ENCODE measurements at places on chromosomes 7 and 10.

GRCh38 chr7:149547126-149547525 lies 49.5 kb upstream of the ZNF746 start:
- no peak overlapping the region for H3K27ac ChIP-seq
- H3K27me3 ChIP-seq, result no peaks in the 10 kb centered on the region

DNA sequence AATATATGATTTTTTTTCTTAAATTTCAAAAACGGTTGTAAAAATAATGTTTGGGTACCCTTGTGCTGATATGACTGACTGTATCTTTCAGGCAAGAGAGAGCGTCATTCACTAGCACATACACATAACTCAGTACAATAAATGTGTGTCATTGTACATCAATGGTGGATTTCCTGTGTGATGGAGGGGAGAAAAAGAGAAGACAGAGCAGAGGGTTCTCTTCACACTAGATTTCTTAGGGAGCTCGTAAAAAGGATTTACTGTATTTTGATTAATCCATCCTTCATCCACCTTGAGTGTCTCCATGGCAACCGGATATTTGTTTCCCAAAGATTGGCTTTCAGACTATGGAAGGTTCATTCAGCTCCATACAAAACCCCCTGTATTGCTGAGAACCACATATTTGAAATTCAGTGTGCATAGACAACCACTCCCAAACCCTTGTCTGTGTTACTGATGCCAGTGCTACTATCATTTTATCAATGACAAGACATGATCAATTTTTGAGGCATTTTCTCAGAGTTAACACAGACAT lies 150.6 kb downstream of the AKR1D1 start:
- H3K27me3 ChIP-seq, result no peaks in the 10 kb centered on the region
- H3K27ac ChIP-seq, result peak overlapping the region; percentile 58
- H3K36me3 ChIP-seq, result peaks cover 14% of the 10 kb centered on the region
- H3K4me3 ChIP-seq, result no peak overlapping the region

DNA sequence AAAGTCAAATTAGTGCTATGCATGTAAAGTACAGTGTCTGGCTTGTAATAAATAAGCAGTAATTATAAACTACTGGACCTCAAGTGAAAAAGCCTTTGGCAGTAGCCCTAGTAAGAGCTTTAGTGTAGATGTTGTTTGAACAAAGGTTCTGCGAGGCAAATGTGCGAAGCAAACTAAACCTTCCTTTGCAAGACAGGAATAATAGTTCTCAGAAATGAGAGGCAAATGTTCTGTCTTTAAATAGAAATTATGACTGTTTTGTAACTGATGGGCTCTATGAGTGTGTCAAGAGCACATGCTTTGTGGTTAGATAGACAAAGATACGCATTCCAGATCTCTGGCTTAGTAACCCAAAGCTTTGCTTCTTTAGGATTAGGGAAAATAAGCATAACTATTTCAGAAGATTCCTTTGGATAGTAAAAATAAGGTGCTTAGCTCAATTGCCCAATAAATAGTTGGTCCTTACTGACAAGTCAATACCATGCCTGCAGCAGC lies 169.2 kb upstream of the CDC14C start:
- H3K4me1 ChIP-seq, result no peaks in the 10 kb centered on the region
- no peak overlapping the region for H3K4me3 ChIP-seq
- no peak for DNase-seq
- H3K36me3 ChIP-seq, result no peaks in the 10 kb centered on the region

GRCh38 chr7:159226011-159226702 lies 81.5 kb upstream of the VIPR2 start:
- H3K27ac ChIP-seq, result no peak overlapping the region
- H3K36me3 ChIP-seq, result peaks cover 2% of the 10 kb centered on the region
- DNase-seq, result no peak
- H3K4me1 ChIP-seq, result peaks cover 13% of the 10 kb centered on the region

DNA sequence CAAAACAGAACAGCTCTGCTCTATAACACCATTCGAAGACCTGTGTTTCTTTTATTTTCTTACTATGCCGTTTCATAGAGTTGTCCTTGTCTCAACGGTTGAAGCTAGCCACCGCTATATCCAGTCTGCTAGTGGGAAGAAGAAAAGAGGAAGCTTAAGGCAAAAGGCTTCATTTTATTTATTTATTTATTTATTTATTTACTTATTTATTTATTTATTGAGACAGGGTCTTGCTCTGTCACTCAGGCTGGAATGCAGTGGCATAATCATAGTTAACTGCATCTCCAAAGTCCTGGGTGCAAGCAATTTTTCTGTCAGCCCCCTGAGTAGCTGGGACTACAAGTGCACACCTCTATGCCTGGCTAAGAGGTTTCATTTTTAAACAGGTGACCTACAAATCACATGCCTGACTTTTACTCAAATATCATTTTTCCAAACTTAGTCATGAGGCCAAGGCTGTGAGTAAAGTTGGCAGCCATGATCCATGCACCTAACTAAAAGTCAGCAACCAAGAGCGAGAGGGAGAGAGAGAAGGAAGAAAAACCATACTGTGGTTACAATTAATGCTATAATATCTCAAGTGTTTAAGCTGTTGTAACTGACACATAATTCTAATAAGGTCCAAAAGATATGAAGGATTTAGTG lies 1305.3 kb upstream of the LRRTM3 start:
- DNase-seq, result no peak
- no peaks in the 10 kb centered on the region for H3K27me3 ChIP-seq
- H3K27ac ChIP-seq, result no peak overlapping the region
- H3K36me3 ChIP-seq, result no peaks in the 10 kb centered on the region
- H3K4me3 ChIP-seq, result no peak overlapping the region

- no peaks in the 10 kb centered on the region for H3K4me1 ChIP-seq
- H3K4me3 ChIP-seq, result no peak overlapping the region
- DNase-seq, result no peak
These were observed 690.4 kb upstream of the NRP1 start for GRCh38 chr10:34024693-34025425.

- no peaks in the 10 kb centered on the region for H3K27me3 ChIP-seq
- H3K4me3 ChIP-seq, result no peak overlapping the region
- H3K4me1 ChIP-seq, result peaks cover 10% of the 10 kb centered on the region
- H3K36me3 ChIP-seq, result no peaks in the 10 kb centered on the region
- DNase-seq, result no peak
- no peak overlapping the region for H3K27ac ChIP-seq
These were observed 148.6 kb downstream of the IMMP2L start for GRCh38 chr7:111413739-111414138.

GRCh38 chr7:100914208-100914878 lies 18.7 kb upstream of the ACHE start:
- H3K27me3 ChIP-seq, result peaks cover 10% of the 10 kb centered on the region
- no peak overlapping the region for H3K4me3 ChIP-seq
- no peak overlapping the region for H3K27ac ChIP-seq
- no peaks in the 10 kb centered on the region for H3K36me3 ChIP-seq

DNA sequence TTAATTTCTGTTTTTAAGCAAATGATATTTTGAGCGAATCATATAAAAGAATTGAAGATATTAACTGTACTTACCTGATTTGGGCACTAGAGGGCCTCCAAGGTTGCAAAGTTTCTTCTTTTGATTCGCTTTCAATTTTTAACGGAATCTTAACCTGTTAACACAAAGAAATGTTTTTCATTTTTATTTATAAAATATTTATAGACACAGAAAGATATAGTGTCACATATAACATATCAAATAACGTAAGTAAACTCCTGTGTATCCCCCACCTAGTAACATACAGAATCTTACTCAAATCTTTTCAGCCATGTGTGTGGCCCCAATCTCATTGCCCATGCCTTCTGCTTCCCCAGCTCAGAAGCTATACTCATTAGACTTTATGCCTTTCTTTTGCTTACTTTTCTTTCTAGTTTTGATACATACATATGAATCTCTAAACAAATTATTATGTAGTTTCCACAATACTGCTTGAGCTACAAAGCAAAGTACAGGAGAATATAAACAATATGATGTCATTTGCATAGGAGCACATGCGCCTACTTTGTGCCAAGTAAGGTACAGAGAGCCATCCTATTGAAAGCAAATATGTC lies 49.5 kb upstream of the ZPBP start:
- H3K36me3 ChIP-seq, result no peaks in the 10 kb centered on the region
- DNase-seq, result no peak
- H3K4me1 ChIP-seq, result peaks cover 3% of the 10 kb centered on the region
- no peak overlapping the region for H3K27ac ChIP-seq
- no peaks in the 10 kb centered on the region for H3K27me3 ChIP-seq
- H3K4me3 ChIP-seq, result no peak overlapping the region

DNA sequence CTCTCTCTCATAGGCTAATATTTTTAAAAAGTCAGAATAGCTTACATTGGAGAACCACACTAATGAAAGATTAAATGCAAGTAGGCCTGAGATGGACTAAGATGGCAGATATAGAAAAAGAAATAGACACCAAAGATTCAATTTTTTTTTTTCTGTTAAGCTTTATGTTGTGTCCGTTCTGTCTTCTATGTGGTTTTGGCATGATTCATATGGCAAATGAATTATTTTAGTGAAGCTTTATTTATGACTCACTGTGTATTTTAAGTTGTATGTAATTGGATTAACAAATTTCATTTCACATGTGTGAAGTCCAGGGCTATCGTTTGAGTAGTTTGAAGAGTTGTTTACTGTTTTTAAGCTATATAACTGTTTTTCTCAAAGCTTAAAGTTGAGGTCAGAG lies 214.8 kb downstream of the CAMK1D start:
- no peaks in the 10 kb centered on the region for H3K27me3 ChIP-seq
- no peak overlapping the region for H3K27ac ChIP-seq
- no peak for DNase-seq

GRCh38 chr10:77201135-77202106 lies 436.2 kb downstream of the KCNMA1 start:
- DNase-seq, result no peak
- H3K27ac ChIP-seq, result no peak overlapping the region
- no peaks in the 10 kb centered on the region for H3K4me1 ChIP-seq
- H3K27me3 ChIP-seq, result peaks cover 15% of the 10 kb centered on the region

GRCh38 chr7:133911724-133912123 lies 215.4 kb upstream of the LRGUK start:
- DNase-seq, result no peak
- no peaks in the 10 kb centered on the region for H3K4me1 ChIP-seq
- no peak overlapping the region for H3K4me3 ChIP-seq
- peaks cover 4% of the 10 kb centered on the region for H3K36me3 ChIP-seq
- no peak overlapping the region for H3K27ac ChIP-seq

- H3K27me3 ChIP-seq, result no peaks in the 10 kb centered on the region
- no peaks in the 10 kb centered on the region for H3K36me3 ChIP-seq
- no peak for DNase-seq
- H3K4me1 ChIP-seq, result peaks cover 5% of the 10 kb centered on the region
These were observed 13.2 kb upstream of the TRA2A start for GRCh38 chr7:23544913-23545354.

- H3K4me3 ChIP-seq, result no peak overlapping the region
- H3K27me3 ChIP-seq, result no peaks in the 10 kb centered on the region
- no peaks in the 10 kb centered on the region for H3K36me3 ChIP-seq
- H3K4me1 ChIP-seq, result peaks cover 3% of the 10 kb centered on the region
- H3K27ac ChIP-seq, result no peak overlapping the region
These were observed 115.2 kb downstream of the GRID1 start for GRCh38 chr10:86251426-86251825.

DNA sequence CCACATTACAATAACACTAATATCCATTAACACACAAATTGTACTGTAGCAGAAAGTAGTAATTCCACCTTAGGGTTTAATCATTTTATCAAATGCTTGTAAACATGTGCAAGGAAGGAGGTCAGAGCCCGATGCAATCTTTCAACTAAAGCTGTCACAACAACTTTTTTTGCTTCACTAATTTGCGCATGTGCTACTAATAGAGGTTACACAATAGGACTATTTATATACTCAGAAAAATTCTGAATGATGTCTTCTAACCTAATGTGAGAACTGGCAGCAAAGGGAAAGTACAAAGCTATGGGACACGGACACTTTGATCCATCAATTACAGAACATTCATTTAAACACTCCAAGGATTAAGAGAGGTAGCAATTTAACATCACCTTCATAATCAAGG lies 244.4 kb downstream of the CHCHD3 start:
- H3K36me3 ChIP-seq, result peaks cover 17% of the 10 kb centered on the region
- no peak overlapping the region for H3K4me3 ChIP-seq
- peaks cover 5% of the 10 kb centered on the region for H3K4me1 ChIP-seq
- H3K27me3 ChIP-seq, result no peaks in the 10 kb centered on the region
- DNase-seq, result no peak

- H3K27me3 ChIP-seq, result no peaks in the 10 kb centered on the region
- no peaks in the 10 kb centered on the region for H3K4me1 ChIP-seq
- H3K4me3 ChIP-seq, result no peak overlapping the region
- H3K27ac ChIP-seq, result no peak overlapping the region
- H3K36me3 ChIP-seq, result no peaks in the 10 kb centered on the region
These were observed 226.5 kb upstream of the TMEM72 start for GRCh38 chr10:44684661-44685060.

DNA sequence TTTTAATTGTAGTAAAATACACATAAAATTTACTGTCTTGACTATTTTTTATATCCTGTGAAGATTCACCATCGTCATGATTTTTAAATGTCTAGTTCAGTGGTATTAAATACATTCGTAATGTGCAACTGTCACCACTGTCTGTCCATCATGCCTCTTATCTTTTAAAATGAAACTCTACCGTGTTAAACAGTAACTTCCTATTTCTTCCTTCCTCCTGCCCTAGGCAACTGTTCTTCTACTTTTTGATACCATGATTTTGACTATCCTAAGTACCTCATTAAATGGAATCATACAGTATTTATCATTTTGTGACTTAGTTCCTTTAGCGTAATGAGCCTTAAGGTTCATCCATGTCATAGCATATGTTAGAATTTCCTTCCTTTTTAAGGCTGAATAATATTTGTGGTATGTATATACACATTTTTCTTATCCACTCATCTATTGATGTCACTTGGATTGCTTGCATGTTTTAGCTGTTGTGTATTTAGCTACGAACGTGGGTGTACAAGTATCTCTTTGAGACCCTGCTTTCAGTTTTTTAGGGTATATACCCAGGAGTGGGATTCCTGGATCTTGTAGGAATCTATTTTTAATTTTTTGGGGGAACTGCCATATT lies 13.5 kb downstream of the SLK start:
- H3K27ac ChIP-seq, result no peak overlapping the region
- no peak for DNase-seq
- no peak overlapping the region for H3K4me3 ChIP-seq
- no peaks in the 10 kb centered on the region for H3K27me3 ChIP-seq
- no peaks in the 10 kb centered on the region for H3K36me3 ChIP-seq

GRCh38 chr7:112572669-112573301 lies 92.0 kb downstream of the LSMEM1 start:
- no peak overlapping the region for H3K4me3 ChIP-seq
- no peaks in the 10 kb centered on the region for H3K36me3 ChIP-seq
- peaks cover 6% of the 10 kb centered on the region for H3K4me1 ChIP-seq
- no peak for DNase-seq
- H3K27me3 ChIP-seq, result no peaks in the 10 kb centered on the region

- H3K27me3 ChIP-seq, result no peaks in the 10 kb centered on the region
- no peak overlapping the region for H3K4me3 ChIP-seq
- H3K4me1 ChIP-seq, result peaks cover 16% of the 10 kb centered on the region
- peaks cover 3% of the 10 kb centered on the region for H3K36me3 ChIP-seq
- no peak overlapping the region for H3K27ac ChIP-seq
- no peak for DNase-seq
These were observed 31.1 kb downstream of the CAMK2G start for GRCh38 chr10:73843261-73843660.
